Stimulated activated CD8-positive, alpha-beta memory T cell treated with anti-CD3 and anti-CD28 coated beads, Interleukin-7, amount 100 ng/mL, for 48 hours (primary cell): ENCODE measurements at places on chromosomes 4 and X.

- no peak for DNase-seq
Measured at GRCh38 chrX:132216806-132217202, 2.4 kb downstream of the RAP2C start.

- no peak for DNase-seq
Measured at GRCh38 chrX:72306851-72307645, 1.3 kb upstream of the CITED1 start.

DNA sequence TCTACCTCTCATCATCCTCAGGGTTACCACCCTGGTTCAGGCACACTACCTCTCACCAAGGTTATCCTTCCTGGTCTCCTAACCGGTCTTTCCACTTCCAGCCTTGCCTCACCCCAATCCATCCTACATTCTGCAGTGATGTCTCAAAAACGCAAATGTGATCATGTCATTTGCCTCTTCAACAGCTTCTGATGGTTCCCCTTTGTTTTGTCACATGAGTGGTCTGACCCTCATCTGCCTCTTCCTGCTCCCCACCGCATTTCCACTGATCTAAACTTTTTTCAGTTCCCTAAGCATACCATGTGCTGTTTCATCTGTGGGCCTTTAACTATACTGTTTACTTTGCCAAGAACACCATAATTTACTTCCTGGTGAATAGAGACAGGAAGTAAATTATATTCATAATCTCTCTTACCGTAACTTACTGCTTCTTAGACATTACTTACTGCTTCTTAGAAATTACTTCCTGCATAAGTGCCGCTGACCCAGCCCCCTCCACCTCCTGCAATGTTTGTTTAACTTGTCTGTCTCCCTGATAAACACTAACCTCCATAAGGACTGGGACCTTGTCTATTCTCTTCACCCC lies 27.1 kb upstream of the NSUN7 start:
- DNase-seq = no peak

- no peak for DNase-seq
Measured at GRCh38 chr4:4268776-4269175, 20.8 kb upstream of the TMEM128 start.

- DNase-seq = no peak
Measured at GRCh38 chrX:132171478-132171877, 43.7 kb upstream of the FRMD7 start.

- DNase-seq = no peak
Measured at GRCh38 chr4:88275516-88275915, 8.8 kb downstream of the PPM1K start.

- DNase-seq = no peak
Measured at GRCh38 chr4:157389741-157390140, 169.2 kb downstream of the GRIA2 start.

GRCh38 chr4:118845552-118846050 lies 9.7 kb upstream of the SEC24D start:
- DNase-seq = no peak

GRCh38 chrX:15676886-15677285 lies 12.3 kb upstream of the CLTRN start:
- no peak for DNase-seq

DNA sequence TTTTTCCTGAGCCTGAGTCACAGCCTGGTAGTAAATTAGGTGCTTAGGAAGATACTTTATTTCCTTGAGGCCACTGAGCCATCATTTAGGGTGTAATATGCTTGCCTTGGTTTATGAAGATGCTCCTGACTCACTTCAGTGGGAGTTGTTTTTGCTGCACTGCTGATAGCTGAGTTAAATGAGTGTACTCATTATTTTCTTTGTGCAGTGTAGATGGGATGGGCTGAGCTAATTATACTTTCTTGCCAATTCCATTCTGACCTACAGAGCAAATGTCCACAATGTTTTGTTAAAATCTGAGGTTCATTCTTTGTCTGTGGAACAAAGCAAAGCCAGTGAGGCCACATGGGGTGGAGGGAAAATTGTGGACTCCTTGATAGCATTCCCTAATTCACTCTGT lies 60.0 kb downstream of the FGF13 start:
- no peak for DNase-seq

GRCh38 chrX:123422875-123423274 lies 238.8 kb downstream of the GRIA3 start:
- DNase-seq = no peak

- no peak for DNase-seq
Measured at GRCh38 chr4:37665333-37666320, 20.5 kb downstream of the RELL1 start.

GRCh38 chrX:15475021-15475420 lies 18.1 kb downstream of the PIR start:
- no peak for DNase-seq

- no peak for DNase-seq
Measured at GRCh38 chr4:64767547-64767946, 358.3 kb upstream of the TECRL start.

DNA sequence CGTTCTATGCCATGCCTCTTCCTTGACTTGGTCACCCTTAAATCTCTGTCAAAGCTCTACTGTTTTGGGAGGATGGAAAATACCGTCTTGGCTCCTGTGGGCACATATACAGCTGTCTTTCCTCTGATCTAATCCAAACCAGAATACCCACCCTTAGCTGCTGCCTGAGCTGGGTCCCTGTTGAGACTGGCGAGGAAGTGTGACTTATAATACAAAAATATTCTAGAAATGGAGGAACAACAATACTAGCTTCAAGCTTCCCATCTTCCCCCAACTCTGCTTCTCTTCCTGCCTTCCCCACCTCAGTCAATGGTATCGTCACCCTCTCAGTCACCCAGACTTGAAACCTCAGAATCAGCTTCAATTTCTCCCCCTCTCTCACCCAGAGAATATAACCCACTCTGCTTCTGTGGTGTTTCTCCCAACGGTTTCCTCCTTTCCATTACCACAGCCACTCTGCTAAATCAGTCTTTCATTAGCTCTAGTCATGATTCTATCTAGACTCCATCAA lies 599 bp upstream of the IL2RG start:
- DNase-seq = no peak

DNA sequence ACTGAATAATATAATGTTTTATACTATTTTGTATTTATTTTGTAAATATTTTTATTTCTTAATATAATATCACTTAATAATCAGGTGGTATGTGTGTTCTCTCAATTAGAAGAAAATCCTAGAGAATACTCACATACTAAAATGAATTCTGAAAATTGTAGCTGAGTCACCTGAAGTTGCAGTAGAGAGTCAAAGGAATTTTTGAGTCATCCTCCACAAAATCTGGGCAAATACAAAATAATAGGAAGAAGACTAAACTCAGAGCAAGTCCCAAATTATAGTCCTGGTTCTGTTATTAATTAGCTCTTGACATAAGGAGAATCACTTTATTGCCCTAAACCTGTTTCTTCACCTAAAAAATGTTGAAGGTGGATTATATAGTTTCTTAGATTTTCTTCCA lies 57.8 kb downstream of the SPATA4 start:
- DNase-seq = no peak

- DNase-seq = no peak
Measured at GRCh38 chrX:69093960-69094871, 71.0 kb downstream of the PJA1 start.

DNA sequence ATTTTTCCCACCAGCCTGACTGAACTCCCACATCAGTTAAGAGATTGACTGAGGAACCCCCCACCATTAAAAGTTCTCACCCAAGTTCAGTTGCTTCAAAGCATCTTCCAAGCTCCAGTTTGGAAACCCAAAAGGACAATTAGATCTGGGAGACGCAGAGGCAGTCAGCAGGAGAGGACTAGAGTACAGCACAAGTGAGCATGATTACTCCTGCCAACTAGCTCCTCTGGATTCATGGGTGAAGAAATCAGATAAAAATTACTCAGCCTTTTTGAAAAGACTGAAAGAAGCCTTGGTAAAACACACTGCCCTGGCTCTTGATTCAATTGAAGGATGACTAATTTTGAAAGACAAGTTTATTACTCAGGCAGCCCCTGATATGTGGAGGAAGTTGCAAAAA lies 297.5 kb downstream of the ADAM29 start:
- DNase-seq = no peak

DNA sequence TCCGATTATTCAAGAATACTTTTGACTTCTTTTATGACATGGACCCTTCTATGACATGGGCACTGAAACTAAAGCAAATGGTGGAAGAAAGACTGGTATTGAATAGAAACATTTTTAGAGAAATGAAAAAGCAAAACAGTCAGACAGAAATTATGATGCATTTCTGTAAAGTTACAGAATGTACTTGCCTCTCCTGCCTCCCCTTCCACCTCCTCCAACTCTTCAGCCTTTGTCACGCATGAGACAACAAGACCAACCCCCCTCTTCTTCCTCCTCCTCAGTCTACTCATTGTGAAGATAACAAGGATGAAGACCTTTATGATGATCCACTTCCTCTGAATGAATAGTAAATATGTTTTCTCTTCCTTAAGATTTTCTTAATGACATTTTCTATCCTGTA lies 46.3 kb upstream of the HUWE1 start:
- no peak for DNase-seq

DNA sequence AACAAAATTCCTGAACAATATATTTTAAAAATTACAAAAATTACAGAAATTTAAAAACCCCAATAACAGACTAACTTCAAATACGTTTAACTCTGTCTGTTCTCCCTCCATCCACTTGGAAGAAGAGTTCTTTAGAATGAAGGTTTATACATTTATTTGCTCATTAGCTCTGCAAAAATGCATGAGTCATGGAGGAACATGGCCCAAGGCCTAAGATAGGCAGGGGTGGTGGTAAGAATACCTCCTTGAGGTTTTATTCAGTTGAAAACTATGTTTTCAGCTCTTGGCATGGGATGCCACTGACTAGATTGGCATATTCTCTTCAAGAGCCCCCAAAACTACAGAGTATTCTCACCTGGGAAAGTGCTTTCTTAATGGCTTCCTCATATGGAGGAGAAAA lies 8.8 kb upstream of the LRRC66 start:
- DNase-seq = no peak

DNA sequence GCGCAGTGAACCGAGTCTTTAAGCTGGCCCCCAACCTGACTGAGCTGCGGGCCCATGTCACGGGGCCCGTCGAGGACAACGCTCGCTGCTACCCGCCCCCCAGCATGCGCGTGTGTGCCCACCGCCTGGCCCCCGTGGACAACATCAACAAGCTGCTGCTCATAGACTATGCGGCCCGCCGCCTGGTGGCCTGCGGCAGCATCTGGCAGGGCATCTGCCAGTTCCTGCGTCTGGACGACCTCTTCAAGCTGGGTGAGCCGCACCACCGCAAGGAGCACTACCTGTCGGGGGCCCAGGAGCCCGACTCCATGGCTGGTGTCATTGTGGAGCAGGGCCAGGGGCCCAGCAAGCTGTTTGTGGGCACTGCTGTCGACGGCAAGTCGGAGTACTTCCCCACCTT lies 2.2 kb downstream of the PLXNA3 start:
- no peak for DNase-seq

GRCh38 chrX:111114806-111115205 lies 18.8 kb downstream of the PAK3 start:
- no peak for DNase-seq

DNA sequence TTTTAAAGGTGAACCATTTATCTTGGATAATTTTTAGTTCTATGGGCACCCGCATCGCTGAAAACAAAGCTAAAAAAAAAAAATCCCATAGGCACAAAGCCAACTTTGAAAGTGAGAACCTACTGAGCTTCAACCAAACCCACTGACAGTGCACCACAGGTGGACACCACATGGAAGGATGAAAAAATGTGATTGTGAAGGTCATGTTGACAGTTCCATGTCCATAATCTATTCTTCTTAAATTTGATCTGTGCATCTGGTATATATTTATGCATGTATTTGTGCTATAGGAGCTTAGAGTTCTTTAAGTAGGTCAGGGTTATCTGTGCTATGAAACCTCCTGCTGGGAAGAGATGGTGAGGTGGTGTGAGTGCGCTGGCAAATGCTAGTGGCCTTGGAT lies 374.3 kb downstream of the SPRY1 start:
- no peak for DNase-seq

DNA sequence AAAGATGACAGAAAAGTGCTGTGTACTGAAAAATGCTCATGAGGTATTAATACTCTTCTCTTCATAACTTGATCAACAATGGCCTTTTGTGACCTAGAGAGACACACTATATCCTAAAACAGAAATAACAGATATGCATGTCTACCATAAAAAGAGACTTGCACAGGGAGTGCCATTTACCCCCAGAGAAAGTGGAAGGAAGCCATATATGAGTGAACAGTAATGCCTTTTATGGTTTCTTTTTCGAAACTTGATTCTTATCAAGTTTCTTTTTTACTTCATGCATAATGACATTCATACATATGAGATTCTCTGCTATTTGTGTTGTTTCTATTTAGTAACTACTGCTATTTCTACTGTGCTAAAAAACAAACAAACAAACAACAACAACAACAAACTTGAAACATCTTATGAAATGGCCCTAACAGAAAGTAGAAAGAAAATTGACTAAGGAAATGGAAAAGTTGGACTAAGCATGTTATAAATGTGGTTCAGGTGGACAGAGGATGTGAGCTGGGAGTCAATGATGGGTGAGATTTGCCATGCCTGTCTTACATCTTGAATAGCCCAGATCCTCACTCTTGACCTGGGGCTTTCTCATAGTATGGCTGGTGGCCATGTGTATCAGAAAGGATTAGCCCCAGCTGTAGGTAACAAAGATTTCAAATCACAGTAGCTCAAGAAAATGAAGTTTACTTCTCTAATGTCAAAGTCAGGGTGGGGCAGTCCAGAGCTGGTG lies 43.8 kb downstream of the GEMIN8 start:
- no peak for DNase-seq

- DNase-seq = no peak
Measured at GRCh38 chr4:5379895-5380294, 328.5 kb downstream of the EVC2 start.

- no peak for DNase-seq
Measured at GRCh38 chrX:135513130-135513515, 7.3 kb upstream of the INTS6L start.

DNA sequence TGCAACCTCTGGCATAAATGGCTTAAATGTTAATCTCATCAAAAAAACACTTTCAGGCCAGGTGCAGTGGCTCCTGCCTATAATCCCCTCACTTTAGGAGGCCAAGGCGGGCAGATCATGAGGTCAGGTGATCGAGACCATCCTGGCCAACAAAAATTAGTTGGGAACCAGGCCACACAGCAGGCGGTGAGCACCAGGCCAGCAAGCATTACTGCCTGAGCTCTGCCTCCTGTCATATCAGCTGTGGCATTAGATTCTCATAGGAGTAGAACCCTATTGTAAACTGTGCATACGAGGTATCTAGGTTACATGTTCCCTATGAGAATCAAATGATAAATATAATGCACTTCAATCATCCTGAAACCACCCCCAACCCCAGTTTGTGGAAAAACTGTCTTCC lies 125.8 kb downstream of the LRBA start:
- DNase-seq = no peak

DNA sequence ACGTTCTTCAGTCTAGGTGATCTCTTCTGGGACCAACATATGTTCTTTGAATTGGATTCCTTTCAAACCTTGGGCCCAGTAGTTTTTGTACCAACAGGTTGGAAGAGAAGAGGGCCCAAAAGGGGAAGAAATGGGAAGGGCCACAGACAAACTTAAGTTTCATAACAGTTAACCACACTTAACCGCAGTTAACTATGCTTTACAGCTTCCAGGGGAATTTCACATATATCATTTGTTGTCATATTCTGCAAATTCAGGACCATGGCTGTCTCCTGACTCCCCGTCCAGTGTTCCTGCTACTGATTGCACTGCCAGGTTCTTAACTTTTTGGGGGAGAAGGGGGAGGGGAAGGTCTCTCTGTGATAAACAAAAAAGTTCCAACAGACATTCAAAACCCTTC lies 34.6 kb downstream of the RTL5 start:
- no peak for DNase-seq
